GM12878 (cell line): ENCODE measurements at places on chromosomes 3 and 15.

DNA sequence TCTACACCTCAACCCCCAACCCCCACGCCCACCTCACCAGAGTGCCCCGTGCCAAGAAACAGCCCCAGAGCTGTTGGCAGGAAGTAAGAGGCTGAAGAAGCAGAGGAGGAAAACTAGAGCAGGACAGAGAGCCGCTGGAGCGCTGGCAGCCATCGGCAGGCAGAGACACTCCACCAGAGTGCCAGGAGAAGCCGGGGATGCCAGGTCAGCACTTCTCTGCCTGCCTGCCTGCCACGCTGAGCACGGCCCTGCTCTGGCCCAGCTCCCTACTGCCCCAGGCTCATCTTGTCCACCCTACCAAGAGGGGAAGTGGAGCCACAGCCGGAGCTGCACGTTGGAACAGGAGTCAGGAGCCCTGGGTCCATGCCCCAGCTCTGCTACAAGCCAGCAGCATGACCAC, 29.7 kb downstream of the CACNA2D2 start:
- no peak for DNase-seq

GRCh38 chr3:104646196-104646595, 720.5 kb upstream of the ALCAM start:
- DNase-seq = no peak

GRCh38 chr15:88267720-88268119, 11.2 kb upstream of the NTRK3 start:
- DNase-seq = no peak

DNA sequence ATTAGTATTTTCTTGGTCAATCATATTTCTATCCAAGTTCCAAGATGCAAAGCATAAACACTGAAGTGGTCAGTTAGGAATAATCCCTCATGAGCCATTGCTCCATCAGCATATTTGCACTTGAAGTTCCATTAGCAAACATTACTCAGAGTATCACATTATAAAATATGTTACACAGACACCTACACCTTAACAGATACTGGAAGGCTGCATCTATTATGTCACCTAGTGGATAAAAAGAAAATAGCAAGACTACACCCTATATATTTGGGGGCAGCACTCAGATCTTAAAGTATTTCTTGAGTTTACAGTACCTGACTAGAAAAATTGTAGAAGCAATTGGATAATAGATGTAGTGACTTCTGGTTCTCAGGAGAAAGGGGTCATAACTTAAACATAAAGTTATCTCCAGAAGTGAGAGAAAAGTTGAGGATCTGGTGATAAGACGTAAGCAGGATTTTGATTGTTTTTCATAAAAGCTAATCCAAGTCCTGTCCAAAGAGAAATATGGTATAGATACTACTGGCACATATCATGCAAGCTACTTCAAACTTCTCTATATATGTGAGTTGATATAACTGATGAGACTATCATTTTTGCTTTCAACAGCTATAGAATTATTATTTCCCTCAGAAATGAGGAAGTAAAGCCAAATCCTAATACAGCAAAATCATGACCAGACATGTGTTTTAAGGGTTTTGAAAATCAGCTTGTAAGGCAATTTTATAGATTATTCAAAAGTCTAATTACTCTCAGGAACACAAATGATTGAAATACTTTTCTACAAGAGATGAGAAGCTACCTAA, 422.2 kb downstream of the GBE1 start:
- no peak for DNase-seq

- no peak for DNase-seq
These were observed 191.9 kb downstream of the GABRB3 start for GRCh38 chr15:26580943-26581342.

- DNase-seq = no peak
These were observed 42.0 kb upstream of the CFAP161 start for GRCh38 chr15:81091889-81092558.

- no peak for DNase-seq
These were observed 165.2 kb downstream of the MECOM start for GRCh38 chr3:169498336-169498735.

DNA sequence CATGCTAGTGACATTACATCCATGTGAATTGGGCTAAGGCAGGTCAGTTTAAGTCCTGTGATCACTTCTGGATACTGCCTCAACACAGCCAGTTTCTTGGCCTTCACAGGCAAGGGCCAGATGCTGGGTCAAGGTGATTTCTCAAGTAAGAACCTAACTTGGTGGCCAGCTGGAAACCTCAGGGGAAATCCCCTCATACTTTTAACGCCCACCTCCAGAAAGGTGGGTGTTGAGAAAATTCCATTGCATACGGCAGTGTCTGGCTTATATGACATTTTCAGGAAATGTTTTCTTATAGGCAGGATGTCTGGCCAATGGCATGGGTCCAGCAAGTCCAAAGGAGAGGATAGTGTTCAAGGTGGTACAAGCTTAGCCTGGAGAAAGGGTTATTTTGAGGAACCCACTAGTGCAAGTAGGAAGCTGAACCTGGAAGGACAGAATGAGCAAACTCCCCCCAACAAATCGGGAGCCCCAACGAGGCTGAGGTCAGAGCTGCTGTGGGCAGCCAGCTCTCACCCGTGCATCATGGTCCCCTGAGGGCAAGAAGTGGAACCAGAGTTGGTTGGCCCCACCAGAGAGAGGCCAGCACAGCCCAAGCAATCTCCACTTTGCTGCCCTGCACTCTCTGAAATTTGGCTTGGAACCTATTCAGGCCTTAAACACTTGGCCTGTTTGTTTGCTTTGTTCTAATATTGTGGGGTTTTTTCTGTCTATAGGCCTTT, 135.4 kb downstream of the PDE8A start:
- peak; percentile 7 for DNase-seq

DNA sequence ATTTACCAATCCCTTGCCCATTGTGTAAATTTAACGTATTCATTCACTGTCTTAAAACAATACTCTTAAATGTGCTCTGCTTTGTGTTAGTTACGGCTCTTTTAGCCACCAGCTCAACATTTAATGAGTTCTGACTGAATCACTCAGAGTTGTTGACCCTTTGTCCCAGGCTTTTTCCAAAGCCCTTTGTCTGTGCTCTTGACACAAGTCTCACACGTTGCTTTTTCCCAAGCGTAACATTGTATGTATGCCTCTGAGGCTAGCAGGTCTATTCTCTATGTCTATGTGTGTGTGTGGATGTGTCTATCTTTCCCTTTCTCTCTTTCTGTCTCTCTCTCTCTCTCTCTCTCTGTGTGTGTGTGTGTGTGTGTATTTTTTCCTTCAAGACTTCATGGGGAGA, 435.4 kb upstream of the GOLIM4 start:
- DNase-seq = no peak

DNA sequence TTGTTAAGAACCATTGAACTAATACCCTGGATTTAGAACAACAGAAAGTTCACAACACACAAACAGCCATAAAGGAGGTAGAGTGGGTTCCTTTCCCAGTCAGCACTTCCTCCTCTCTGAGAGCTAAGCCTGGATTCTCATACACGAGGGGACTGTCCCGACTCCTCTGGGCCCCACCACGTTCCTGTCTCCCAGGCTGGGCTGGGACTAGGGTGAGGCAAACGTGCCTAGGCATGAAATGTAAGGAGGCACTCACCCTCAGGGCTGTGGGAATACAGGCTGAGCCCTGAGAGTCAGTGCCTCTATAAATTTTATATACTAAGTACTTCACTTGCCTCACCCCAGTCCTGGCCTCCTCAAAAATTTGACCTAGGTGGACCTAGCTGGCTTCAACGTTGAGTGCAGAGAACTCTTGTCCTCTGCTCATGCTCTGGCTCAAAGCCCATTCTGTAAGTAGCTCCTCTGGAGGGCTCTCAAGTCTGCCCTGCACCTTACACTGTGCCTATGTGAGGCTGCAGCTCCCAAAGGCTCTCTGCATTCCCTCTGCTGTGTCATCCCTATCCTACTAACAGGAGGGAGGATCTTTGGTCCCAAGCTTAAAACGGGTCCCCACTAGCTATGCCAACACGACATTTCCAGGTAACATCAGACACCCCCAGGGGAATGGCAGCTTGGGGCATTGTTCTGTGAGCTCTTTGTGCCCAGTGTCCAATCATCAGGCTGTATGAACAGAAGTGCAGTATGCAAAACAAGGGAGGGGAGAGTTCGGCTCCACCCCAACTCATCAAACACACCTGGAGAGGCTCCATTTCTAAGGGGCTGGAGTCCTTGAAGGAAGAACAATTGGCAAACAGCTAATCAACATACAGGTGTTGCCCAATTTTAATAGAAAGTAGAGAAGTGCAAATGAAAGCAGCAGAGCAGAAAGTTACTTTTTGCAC, 233.2 kb downstream of the RPLP1 start:
- DNase-seq = no peak

- no peak for DNase-seq
These were observed 14.1 kb downstream of the MDFIC2 start for GRCh38 chr3:70298385-70298784.

- no peak for DNase-seq
These were observed at the start of gene SNRK for GRCh38 chr3:43286115-43286840. TSS of gene SNRK (plus strand) at chr3:43286540. CDS start at chr3:43303204, 16,664 bp downstream.

GRCh38 chr3:106067711-106068110, 198.9 kb upstream of the CBLB start:
- peak; percentile 42 for DNase-seq

DNA sequence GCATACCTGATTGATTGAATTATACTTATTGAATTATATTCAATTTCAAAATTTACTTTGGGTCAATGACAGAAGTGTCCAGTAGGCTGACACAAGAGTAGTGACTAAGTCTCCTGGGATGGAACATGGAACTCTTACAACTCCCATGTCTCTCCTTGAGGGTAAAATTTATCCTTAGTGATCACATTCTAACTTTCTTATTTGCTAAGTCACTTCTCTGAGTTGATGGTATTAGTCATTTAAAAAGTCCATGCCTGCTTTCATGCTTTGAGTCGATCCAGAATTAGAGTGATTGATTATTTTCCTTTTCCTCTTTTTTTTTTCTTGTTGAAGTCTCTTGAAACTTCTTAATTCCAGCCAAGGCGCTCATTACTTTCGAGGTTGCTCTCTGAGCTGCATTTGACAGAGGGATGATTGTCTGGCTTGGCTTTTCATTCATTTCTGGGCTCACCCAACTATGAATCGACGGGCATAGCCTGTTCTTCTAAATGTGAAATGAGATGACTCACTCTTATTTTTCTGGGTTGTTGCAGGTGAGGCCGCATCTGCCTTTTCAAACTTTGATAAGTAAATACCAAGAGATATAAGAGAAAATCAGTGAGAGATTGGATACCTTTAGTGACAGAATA, 34.9 kb downstream of the LRRC3B start:
- DNase-seq = no peak

GRCh38 chr15:38695249-38696108, 130.9 kb upstream of the RASGRP1 start:
- no peak for DNase-seq

DNA sequence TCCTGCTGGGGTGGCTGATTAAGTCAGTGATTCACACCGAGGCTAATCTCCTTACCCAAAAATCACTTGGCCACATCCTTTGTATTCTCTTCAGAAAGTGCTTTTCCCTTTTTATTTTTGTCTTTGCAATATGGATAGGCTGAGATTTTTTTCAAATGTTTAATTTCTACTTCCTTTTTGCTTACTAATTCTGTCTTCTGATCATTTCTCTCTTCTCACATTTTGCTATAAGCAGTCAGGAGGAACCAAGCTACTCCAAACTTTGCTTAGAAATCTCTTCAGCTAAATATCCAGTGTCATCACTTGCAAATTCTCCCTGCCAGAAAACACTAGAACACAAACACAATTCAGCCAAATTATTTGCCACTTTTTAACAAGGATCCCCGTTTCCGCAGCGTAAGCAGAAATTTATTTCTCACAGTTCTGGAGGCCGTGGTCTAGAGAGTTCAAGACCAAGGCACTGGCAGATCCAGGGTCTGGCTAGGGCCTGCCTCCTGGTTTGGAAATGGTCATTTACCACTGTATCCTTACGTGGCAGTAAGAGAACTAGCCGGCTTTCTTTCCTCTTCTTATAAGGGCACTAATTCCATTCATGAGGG, 104.9 kb downstream of the IL5RA start:
- DNase-seq = no peak

GRCh38 chr3:167876620-167877281, 141.2 kb downstream of the SERPINI1 start:
- DNase-seq = no peak

DNA sequence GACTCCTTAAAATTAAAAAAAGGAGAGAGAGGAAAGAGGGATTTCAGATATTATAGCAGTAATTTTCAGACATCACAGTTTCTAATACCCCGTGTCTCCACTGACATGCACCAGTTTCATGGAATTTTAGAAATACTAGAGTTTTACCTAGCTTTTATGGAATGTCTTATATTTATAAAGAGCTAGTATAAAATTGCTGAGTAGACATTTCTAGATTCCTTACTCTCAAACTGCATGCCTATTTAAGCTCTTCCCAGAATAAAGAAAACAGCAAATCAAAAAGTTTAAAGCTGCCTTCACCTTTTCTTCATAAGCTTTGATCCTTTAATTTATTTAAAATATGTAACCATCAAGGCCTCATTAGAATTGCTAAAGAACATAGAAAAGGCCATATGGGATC, 247.4 kb upstream of the IL12A start:
- no peak for DNase-seq

DNA sequence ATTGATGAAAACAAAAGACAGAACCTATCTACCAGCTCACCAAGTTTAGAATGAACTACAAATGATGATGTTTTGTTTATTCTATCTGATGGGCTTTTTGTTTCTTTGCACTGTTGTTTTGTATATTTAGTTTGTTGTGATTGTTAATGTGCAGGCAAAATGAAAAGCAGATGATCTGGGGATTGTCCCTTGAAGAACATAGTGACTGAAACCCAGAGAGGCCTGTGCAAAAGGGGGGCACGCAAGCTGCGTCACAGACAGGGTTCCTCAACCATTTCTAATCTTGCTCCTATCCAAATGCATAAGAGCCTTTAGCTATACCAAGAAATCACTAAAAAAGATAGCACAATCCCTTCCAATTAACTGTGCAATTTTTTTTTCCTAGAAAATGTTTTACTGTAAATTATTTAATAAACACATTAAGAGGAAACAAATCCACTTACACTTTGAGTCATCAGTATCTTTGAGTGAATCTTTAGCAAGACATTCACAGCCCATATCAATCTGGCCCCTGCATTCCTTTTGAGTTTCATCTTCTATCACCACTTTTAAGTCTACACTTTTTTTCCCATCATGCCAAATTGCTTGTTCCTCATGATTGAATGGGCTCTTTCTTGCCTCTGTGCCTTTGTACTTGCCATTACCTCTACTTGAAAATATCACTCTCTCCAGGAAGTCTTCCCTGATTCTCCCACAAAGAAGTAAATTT, 220.3 kb downstream of the ATP8B4 start:
- no peak for DNase-seq

- DNase-seq = no peak
These were observed 81.0 kb upstream of the LMCD1 start for GRCh38 chr3:8420612-8421011.

DNA sequence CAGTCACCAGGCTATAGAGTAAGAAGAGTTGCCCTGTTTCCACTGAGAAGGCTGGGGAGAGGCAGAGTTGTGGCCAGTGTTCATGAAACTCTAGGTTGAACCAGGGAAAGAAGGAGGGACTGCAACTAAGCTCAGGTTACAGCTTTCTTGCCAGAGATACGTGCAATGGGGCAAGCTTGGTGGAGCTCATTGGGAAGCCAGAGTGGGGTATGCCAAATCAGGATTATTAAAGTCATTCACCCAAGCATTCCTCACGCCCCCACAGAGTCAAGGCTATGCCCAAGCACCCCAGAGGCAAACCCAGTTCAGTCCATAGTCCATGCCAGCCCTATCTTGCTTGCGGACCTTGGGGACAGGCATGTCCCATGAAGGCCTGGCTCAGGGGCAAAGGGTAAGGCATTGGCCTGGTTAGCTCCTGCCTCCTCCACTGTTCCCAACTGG, 17.6 kb downstream of the SLC6A20 start:
- no peak for DNase-seq
